Skin of body (tissue), 3 donors: ENCODE measurements at places on chromosomes 5 and 9. TPM values are rescaled to one million over a fixed set of nuclear protein-coding genes. Genes with fewer than 3 reads are reported as not detected.

The BARX1 gene
- not detected for total RNA-seq

The LHX3 gene
- 0.10 TPM for total RNA-seq

The FCN2 gene
- total RNA-seq: 0.39 TPM

The ADGRD2 gene
- total RNA-seq: not detected

The MZB1 gene
- total RNA-seq: 0.89 TPM

DNA sequence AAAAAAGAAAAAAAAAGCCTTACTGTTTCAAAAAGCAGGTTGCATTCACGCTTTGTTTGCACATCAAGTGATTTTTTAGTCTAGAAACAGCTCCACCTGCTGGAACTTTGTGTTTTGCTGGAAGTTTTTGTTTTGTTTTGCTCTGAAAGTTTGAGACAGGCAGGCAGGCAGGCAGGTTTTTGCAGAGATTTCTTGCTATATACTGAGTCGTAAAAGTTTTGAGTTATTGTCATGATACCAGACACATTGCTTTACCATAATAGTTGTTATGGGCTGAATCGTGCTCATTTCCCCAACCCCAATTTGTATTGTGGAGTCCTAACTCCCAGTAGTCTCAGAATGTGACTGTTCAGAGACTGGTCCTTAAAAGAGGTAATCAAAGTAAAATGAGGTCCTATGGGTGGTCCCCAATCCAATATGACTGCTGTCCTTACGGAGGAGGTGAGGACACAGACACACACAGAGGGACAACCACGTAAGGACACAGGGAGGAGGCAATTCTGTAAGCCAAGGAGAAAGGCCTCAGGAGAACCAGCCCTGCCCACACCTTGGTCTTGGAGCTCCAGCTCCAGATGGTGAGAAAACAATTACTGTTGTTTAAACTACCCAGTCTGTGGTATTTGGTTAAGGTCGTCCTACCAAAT, 20.9 kb downstream of the OR2Y1 start:
- DNase-seq: no peak

DNA sequence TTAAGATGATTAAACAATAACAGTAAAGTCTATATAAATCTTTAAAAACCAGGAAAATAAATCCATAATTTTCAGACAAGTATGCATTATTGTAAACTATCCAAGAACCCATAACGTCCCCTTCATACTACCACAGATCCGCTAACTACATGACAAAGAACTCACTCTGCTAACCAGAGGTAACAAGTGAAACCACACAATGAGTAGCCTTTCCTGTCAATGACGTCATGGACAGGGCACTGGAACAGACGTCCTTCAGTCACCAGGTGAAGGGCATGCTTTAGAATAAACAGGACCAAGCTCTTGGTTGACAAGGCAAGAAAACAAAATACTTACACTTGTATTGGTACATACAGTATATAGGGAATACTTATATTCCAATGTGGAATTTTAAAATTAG, 45.2 kb downstream of the RNF130 start:
- DNase-seq: no peak

DNA sequence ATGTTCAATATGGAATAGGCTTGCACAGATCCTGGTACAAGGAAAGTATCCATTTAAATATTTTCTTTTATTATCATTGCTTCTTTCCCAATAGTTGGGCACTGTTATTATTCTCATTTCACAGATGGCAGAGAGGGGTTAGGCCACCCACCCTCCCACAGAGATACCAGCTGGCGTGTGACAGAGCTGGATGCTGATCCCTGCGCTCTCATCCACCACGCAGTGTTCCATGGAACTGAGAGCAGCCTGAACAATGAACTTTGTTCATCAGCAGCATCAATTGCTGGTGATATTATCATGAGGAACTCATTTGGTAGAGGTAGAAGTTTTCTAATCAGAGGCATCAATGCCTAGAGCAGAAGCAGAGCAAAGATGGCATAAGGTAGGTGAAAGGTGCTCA, 227.9 kb downstream of the ESM1 start:
- no peak for DNase-seq

- DNase-seq: no peak
Measured at GRCh38 chr5:111902436-111902835, 145.4 kb upstream of the NREP start.

GRCh38 chr5:90356622-90357021, 52.9 kb downstream of the CETN3 start:
- DNase-seq: peak; percentile 60

DNA sequence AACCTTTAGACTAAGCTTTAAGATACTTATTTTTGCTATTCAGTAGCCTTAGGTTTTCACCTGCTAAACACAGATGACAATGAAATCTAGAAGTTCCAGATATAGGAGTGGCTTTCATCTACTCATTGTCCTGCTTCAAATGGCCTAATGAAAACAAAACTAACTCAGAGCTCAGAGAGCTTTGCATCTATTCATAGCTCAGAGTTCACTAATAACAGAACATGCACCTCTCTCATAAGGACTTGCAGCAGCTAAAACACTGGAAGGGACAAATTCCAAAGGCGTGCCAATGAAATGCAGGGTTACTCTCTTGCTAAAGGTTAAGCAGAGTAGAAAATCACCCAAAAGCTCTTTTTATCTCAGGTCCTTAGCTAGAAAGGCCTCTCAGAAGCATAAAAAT, 29.0 kb downstream of the SLC31A2 start:
- DNase-seq: no peak

DNA sequence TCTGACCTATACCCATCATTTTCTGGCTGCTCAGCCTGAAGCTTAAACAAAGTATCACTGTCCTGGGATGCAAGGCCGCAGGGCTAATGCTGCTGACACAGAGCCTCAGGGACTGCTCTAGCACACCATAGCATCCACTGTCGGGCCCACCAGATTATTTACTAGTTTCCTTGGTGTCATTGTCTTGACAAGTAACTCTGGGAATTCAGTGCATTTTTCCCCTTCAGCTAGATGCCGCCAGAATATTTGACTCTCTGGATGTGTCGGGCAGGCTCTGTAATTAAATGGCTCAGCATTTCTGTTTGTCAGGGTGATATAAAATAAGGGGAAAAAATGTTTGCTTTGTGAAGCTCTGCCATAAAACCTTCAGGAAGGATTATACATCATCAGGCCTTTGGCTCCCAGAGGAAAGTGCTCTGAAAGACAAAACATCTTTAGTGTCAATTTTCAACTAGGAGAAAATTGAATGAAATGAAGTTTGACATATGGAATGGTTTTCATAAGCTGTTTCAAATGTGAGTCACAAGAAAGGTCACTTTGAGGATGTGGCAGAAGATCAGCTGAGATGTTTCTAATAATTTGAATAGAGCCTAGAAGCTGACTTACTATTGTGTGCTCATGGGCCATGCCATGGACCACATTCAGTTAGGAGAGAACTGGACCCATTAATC, 350.1 kb downstream of the TMEM232 start:
- DNase-seq: peak; percentile 38

DNA sequence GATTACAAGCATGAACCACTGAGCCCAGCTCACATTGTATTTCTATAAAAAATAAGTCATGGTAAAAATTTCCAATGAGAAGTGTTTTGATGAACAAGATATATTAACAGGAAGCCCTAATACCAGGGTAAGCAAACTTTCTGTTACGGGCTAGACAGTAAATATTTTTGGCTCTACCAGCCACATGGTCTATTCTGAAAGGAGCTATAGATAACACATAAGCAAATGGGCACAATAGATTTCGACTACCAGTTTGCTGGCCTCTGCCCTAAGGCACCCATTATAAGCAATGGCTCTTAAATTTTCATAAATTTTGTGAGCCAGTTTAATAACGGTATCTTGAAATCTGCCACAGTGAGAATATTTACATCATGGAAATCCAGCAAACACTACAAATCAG, 8.1 kb downstream of the UBQLN1 start:
- no peak for DNase-seq

- DNase-seq: peak; percentile 31
Measured at GRCh38 chr5:43037636-43038495, 2.3 kb downstream of the ANXA2R start.

- no peak for DNase-seq
Measured at GRCh38 chr9:18684593-18685317, 210.8 kb downstream of the ADAMTSL1 start.

- no peak for DNase-seq
Measured at GRCh38 chr9:89139455-89139854, 39.2 kb downstream of the SHC3 start.
